ENCODE measurements at places on chromosomes 16 and 17. TPM values are rescaled to one million over a fixed set of nuclear protein-coding genes. Genes with fewer than 3 reads are reported as not detected.
A peak's percentile ranks its signal among the peaks of the same experiment; 100 is the strongest.

CD300E gene
- total RNA-seq, result not detected

EMC6 gene
- 43.1 TPM for total RNA-seq

CLEC18C gene
- 0.42 TPM for total RNA-seq

CCL8 gene
- total RNA-seq, result not detected

KLHL10 gene
- not detected for total RNA-seq

C16orf86 gene
- 2.5 TPM for total RNA-seq

KRTAP9-4 gene
- not detected for total RNA-seq

GRCh38 chr17:50451943-50452629 lies 16.6 kb downstream of the CHAD start:
- H3K4me1 ChIP-seq, result peaks cover 5% of the 10 kb centered on the region
- H3K4me3 ChIP-seq, result no peak overlapping the region
- no peak overlapping the region for H3K27ac ChIP-seq
- H3K27me3 ChIP-seq, result no peaks in the 10 kb centered on the region

- DNase-seq, result no peak
- H3K4me1 ChIP-seq, result no peaks in the 10 kb centered on the region
- H3K27ac ChIP-seq, result no peak overlapping the region
Measured at GRCh38 chr17:71572343-71572742, 548.5 kb upstream of the SOX9 start.

DNA sequence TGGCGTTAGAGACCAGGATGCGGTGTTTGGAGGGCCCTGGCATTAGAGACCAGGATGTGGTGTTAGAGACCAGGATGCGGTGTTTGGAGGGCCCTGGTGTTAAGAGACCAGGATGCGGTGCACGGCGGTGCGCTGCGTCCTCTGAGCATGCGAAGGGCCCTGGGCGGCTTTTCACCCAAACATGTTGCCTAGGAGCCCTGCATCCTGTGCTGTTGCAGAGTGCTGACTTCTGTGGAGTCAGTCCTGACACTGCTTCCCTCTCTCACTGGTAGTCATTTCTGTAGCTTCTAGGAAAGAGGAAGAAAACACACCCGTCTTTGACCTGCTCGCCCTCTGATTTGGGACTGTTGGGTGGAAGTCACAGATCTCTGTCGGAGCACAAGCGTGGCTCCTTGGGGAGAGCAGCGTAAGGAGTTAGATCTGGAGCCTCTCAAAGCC lies 141.2 kb downstream of the LAT start:
- peaks cover 8% of the 10 kb centered on the region for H3K36me3 ChIP-seq
- peak overlapping the region; percentile 87 for H3K27ac ChIP-seq
- peak overlapping the region; percentile 52 for H3K4me3 ChIP-seq
- peaks cover 25% of the 10 kb centered on the region for H3K4me1 ChIP-seq
- H3K27me3 ChIP-seq, result no peaks in the 10 kb centered on the region

DNA sequence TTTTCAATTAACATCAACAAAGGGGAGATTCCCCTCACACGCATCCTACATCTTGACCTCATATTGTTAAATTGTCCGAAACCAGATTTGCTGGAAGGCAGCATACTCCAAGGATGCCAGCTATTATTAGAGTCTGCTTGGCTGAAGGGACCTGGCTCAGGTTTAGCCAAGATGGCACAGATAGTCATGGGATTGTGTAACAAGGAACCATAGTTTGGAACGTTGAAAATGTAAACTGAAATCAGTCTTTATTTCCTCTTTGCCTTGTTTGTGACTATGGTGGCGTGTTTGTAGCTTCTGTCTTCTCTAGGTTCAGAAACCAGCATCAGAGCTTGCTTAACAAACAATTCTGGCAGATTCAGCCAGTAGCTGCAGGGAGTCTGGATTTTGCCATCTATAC lies 5.9 kb downstream of the ARSG start:
- H3K27ac ChIP-seq, result peak overlapping the region; percentile 91
- peaks cover 67% of the 10 kb centered on the region for H3K4me1 ChIP-seq
- no peaks in the 10 kb centered on the region for H3K27me3 ChIP-seq

GRCh38 chr16:65521633-65522328 lies 399.9 kb upstream of the CDH11 start:
- no peak overlapping the region for H3K27ac ChIP-seq
- no peak for DNase-seq
- no peaks in the 10 kb centered on the region for H3K4me1 ChIP-seq
- no peak overlapping the region for H3K4me3 ChIP-seq
- H3K27me3 ChIP-seq, result no peaks in the 10 kb centered on the region
- H3K36me3 ChIP-seq, result no peaks in the 10 kb centered on the region

- no peaks in the 10 kb centered on the region for H3K27me3 ChIP-seq
- no peak overlapping the region for H3K4me3 ChIP-seq
- no peak for DNase-seq
- H3K4me1 ChIP-seq, result peaks cover 29% of the 10 kb centered on the region
Measured at GRCh38 chr17:57615836-57616757, 129.0 kb downstream of the CCDC182 start.

- H3K27ac ChIP-seq, result peak overlapping the region; percentile 22
- H3K4me1 ChIP-seq, result peaks cover 37% of the 10 kb centered on the region
- DNase-seq, result peak; percentile 44
Measured at GRCh38 chr17:48483471-48484131, 47.2 kb downstream of the HOXB1 start.

GRCh38 chr16:67666559-67667452 lies at the start of the genes C16orf86 and ENKD1:
C16orf86 (plus strand) TSS chr16:67666814; CDS start chr16:67666971, 157 bp downstream.
ENKD1 (minus strand) TSS chr16:67666750; CDS start chr16:67666442, 308 bp downstream.
- no peaks in the 10 kb centered on the region for H3K36me3 ChIP-seq
- peaks cover 32% of the 10 kb centered on the region for H3K4me1 ChIP-seq
- H3K27ac ChIP-seq, result peak within 1 kb of the TSS; percentile 83
- H3K4me3 ChIP-seq, result peak within 1 kb of the TSS; percentile 83
- peak; percentile 88 for DNase-seq
- no peaks in the 10 kb centered on the region for H3K27me3 ChIP-seq

DNA sequence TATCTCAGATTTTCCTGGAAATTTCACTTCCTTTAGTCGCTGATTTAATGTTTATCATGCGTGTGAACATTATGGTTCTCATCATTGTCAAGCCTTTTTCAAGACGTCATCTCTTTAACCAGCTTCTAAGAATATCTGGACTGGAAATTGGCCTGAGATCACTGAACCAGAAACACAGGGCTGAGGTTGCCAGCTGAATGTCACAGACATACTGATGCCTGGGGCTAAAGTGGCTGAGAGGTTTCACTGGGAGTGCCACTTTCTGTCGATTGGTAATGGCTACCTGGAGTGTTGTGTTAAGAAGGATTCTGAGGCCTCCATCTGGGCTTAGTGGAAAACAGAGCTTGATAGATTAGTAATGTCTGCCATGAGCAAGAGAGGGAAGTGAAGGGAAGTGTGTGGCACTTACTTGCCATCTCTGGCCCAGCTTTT lies 54.2 kb downstream of the CRISPLD2 start:
- DNase-seq, result no peak
- no peak overlapping the region for H3K4me3 ChIP-seq
- no peak overlapping the region for H3K27ac ChIP-seq
- no peaks in the 10 kb centered on the region for H3K36me3 ChIP-seq

DNA sequence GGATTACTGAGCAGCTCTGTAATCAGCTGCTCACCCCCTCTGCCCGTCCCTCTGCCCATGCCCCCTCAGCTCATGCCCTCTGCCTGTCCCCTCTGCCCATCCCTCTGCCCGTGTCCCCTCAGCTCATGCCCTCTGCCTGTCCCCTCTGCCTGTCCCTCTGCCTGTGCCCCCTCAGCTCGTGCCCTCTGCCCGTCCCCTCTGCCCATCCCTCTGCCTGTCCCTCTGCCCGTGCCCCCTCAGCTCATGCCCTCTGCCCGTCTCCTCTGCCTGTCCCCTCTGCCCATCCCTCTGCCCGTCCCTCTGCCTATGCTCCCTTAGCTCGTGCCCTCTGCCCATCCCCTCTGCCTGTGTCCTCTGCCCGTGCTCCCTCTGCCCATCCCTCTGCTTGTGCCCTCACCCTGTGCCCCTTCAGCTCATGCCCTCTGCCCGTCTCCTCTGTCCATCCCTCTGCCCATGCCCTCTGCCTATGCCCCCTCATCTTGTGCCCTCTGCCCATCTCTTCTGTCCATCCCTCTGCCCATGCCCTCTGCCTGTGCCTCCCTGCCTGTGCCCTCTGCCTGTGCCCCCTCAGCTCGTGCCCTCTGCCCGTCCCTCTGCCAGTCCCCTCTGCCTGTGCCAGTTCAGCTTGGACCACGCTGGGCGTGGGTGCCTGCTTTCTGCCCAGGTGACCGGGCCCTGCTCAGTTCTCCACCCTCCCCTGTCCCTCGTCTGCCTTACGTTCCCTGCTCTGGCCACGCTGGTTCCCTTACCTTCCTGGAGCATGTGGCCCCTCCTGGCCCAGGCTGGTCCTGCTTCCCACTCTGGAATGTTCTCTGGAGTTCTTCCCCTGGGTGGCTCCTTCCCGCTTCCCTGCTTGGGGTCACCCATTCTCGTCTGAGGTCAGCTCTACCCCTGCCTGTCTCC lies 97.6 kb downstream of the NPIPB11 start:
- H3K27ac ChIP-seq, result peak overlapping the region; percentile 39
- H3K4me1 ChIP-seq, result peaks cover 3% of the 10 kb centered on the region
- H3K4me3 ChIP-seq, result no peak overlapping the region
- no peaks in the 10 kb centered on the region for H3K36me3 ChIP-seq

GRCh38 chr17:64085650-64086005 lies 44.3 kb downstream of the ERN1 start:
- DNase-seq, result no peak
- peaks cover 12% of the 10 kb centered on the region for H3K36me3 ChIP-seq
- no peak overlapping the region for H3K4me3 ChIP-seq
- peaks cover 29% of the 10 kb centered on the region for H3K4me1 ChIP-seq
- no peaks in the 10 kb centered on the region for H3K27me3 ChIP-seq

- H3K4me1 ChIP-seq, result no peaks in the 10 kb centered on the region
- DNase-seq, result no peak
- H3K27me3 ChIP-seq, result no peaks in the 10 kb centered on the region
Measured at GRCh38 chr16:51399908-51400670, 249.0 kb upstream of the SALL1 start.
